C1 segment of cervical spinal cord (tissue), 14 donors: ENCODE measurements at places on chromosomes 12 and 14.

DNA sequence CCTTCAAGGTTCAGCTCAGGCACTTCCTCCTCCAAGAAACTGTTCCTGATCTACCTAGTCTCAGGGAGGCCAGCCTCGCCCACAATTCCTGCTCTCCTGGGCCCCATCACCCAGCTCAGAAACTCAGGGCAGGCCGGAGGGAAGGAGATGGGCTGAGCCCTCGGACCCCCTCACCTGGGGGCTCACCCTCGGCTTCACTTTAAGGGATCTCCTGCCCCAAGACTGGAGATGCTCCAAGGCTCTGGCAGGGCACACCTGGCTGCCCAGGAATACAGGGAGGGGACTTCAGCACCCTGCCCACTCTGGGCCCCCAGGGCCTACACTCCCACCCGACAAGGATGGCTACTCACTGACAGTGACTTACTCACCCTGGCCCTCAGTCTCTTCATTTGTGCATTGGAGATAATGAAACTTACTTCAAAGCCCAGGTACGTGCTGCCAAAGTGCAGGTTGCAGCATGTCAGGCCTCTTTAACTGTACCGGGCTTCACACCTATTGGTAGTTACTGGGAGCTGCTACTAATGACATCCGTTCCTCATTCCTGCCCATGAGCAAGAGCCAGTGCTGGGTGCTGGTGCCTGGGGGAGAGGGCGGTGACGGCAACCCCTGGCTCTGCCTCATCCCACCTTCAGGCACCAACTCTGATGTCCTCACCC, 21.0 kb upstream of the PPP1R13B start:
- DNase-seq = no peak

GRCh38 chr12:47397664-47398281, 308.1 kb downstream of the RPAP3 start:
- no peak for DNase-seq

GRCh38 chr12:99111600-99111999, 466.5 kb downstream of the APAF1 start:
- DNase-seq = no peak

GRCh38 chr14:74804219-74804825, 41.2 kb downstream of the YLPM1 start:
- DNase-seq = no peak

DNA sequence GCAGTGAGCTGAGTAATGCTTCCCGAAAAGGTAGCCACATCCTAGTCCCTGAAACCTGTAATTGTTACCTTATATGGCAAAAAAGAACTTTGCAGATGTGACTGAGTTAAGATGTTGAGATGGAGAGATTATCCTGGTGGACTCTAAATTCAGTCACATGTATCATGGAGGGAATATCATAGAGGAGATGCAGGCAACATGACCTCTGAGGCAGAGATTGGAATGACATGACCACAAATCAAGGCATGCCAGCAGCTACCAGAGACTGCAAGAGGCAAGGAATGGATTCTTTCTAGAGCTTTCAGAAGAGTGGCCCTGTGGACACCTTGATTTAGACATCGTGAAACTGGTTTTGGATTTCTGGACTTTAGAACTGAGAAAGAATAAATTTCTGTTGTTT, 18.5 kb downstream of the SLC38A6 start:
- no peak for DNase-seq

- no peak for DNase-seq
Observed at GRCh38 chr14:57559576-57559975, 65.9 kb upstream of the CCDC198 start.

DNA sequence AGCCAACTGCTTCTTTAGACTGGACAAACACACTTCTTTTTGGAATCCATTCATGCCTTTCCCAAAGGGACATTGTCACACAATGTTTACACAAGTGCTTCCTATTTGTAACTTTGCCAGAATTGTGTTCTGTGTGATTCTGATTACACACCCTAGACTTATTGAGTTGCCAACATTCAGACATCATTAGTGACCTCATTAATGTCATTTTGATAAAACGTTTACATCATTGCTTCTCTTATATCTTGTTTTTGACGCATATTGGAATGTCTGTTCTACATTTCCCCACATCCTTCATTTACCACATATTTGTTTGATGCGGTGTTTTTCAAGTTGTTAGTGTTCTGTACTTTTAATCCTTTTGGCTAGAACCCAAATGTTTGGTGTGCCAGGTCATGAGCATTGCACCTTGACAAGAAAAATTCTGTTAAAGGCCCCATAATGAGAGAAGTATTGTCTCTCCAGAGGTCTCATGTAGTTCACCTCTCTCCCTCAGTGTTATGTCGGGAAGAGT, 305.5 kb downstream of the AEBP2 start:
- DNase-seq = no peak

- no peak for DNase-seq
Observed at GRCh38 chr12:19139615-19140194, 10.2 kb downstream of the PLEKHA5 start.

GRCh38 chr12:22536346-22536945, 7.9 kb downstream of the C2CD5 start:
- DNase-seq = no peak

DNA sequence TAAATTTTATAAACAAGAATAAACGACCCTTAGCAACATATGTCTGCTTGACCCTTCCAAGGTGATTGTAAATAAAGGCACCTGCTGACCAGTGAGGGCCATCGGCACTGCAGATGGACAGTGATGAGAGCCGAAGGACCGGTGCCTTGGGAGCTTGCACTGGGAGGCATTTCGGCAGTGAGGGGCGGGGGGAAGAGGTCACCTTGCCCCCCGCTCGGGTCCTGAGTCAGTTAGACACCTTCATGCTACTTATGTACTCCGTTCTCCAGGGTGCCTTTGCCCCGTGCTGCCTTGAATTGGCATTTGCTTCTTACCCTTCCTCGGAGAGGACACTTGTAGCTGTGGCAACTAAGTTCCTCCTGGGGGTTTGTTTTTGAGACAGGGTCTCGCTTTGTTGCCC, 23.0 kb downstream of the MMAB start:
- no peak for DNase-seq

DNA sequence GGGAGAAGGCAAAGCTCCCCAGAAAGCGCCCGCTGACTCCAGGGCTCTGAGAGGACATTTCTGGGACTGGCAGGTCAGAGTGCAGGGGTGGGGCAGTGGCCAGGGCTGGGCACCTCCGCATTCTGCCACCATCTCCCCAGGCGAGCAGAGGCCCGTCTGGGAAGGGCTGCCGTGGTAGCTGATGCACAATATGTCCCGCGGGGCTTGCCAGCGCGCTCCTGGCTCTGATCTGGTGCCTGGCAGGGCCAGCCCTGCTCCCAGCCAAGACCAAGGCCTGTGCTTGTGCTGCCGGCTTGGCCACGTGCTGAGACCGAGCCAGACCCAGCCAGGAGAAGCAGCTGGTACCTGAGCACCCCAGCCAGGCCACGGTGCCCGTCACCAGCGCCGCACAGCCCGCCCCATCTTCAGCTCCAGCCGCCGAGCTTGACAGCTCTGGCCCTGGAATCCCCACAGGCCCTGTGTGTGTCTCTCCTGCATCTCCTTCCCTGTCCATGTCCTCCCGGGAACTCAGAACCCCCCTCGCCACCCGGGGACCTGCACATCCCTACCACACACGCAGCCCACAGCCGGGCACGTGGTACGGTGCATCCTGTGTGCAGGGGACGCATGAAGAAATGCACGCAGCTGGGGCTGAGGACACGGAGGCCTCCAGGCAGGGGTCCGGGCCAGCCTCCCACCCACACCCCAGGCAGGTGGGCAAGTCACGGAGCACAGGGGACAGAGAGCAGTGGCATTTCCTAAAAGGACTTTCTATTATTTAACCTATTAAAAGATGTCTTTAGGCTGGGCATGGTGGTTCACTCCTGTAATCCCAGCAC, 68.6 kb upstream of the C14orf180 start:
- peak; percentile 45 for DNase-seq

GRCh38 chr12:17992002-17992656, 97.9 kb downstream of the RERGL start:
- no peak for DNase-seq

GRCh38 chr14:20564501-20564997, 3.7 kb upstream of the RNASE9 start:
- no peak for DNase-seq

GRCh38 chr14:24145690-24146452, 539 bp downstream of the PSME2 start:
- no peak for DNase-seq

- DNase-seq = no peak
Observed at GRCh38 chr12:30164382-30165318, 380.9 kb upstream of the TMTC1 start.

- DNase-seq = no peak
Observed at GRCh38 chr14:32434880-32435279, 105.8 kb downstream of the AKAP6 start.

DNA sequence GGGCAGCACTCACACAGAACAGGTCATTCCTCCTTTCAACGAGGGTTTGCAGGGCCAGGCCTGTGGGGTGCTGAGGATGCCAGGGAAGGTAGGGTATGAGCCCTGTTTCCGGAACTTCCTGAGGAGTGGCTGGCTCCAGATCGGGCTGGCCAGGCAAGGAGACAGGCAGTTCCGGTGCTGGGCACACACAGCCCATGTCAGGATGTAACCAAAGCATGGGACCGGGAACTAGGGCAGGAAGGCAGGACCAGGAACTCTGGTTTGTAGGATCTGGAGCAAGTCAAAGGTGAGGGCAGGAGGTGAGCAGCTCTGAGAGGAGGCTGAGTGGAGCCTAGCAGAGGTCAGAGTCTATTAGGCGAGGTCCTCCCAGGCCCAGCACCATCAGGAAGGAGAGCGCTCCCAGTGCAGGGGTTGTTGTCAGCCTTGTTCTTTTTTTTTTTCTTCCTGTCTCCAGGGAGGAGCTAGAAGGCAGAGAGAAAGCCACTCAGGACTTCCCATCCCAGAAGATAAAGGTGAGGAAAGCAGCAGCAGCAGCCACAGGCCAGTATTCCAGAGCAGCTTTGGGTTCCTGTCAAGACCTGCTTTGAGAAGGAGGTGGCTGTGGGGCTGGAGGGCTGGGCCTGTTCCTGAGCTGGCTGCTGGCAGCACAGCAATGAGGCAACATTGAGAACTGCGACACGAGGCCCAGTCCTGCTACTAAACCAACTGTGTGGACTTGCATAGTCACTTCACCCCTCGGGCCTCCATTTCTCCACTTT, 49.0 kb upstream of the PTGR2 start:
- DNase-seq = no peak

DNA sequence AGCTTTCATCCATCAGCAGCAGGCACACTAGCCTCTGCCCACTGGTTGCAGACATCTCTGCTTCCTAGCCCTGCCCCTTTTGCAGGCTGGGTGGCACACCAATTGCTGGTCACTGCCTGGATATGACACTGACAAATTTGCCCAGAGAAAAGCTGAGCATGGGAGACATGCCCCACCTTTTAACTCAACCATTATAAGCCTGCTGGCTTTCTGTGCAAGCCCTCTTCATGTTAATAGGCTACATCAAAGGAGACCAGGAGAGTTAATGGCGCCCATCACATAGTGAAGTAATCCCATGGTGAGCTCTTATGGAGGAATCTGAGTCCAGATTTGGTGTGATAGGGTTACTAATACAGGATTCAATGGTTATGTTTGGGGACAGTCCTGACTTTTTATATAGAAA, 139.2 kb downstream of the KICS2 start:
- peak; percentile 12 for DNase-seq

- no peak for DNase-seq
Observed at GRCh38 chr12:125271892-125272291, 206.7 kb downstream of the AACS start.

DNA sequence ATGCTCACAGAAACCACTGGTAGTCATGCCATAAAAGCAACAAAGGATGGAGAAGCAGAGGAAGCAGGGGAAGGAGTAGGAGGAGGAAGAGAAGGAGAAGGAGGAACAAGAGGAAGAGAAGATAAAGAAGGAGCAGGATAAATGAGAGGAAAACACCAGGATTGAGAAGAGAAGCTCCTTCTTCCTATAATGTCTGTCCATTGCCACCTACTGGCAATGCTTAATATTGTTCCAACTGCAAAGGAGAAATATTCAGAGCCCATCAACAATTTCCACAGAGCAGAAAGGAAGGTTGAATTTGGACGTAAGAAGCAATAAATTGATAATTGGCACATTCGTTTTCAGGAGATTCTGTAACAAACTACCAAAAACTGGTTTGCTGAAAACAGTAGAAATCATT, 898.4 kb downstream of the SLC16A7 start:
- DNase-seq = no peak

DNA sequence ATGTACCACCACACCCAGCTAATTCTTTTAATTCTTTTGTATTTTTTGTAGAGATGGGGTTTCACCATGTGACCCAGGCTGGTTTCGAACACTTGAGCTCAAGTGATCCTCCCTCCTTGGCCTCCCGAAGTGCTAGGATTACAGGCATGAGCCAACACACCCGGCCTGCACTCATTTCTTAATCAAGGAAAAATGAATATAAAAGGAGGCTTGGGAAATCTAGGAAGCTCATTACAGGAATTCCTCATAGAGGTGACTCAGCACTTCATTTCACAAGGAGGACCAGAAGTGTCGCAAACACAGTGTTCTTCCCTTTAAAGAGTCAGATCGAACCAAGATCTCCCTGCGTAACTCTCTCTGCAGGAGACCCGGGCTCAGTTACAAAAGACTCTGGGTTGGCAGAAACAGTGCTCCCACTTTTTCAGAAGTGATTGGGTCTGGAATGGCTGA, 30.3 kb downstream of the NFKBIA start:
- no peak for DNase-seq

GRCh38 chr12:96890331-96890730, 16.7 kb upstream of the NEDD1 start:
- no peak for DNase-seq

DNA sequence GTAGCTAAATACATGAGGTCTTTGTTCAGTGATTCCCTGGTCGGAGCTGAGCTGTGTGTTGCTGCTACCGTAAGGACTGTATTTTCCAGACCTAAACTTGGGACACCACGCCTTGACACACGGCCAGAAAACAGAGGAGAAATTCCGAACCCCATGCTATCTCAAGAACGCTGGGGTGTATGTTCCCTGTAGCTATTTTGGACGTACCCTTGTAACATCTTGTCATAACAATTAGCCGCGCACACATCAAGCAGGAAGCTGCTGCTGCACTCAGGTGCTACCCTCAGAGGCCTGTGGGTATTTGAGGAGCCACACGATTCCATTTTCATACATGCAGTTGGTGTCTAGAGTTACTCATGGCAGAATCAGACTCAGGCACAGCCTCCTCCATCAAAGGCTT, 255.0 kb downstream of the TMEM132C start:
- DNase-seq = no peak

- no peak for DNase-seq
Observed at GRCh38 chr14:39673270-39673711, 241.1 kb upstream of the FBXO33 start.

- DNase-seq = no peak
Observed at GRCh38 chr12:94495445-94496115, 35.9 kb upstream of the CEP83 start.

GRCh38 chr12:96397756-96398423, 2.3 kb downstream of the CDK17 start:
- peak; percentile 33 for DNase-seq
